ENCODE measurements at places on chromosomes 13 and 19.

DNA sequence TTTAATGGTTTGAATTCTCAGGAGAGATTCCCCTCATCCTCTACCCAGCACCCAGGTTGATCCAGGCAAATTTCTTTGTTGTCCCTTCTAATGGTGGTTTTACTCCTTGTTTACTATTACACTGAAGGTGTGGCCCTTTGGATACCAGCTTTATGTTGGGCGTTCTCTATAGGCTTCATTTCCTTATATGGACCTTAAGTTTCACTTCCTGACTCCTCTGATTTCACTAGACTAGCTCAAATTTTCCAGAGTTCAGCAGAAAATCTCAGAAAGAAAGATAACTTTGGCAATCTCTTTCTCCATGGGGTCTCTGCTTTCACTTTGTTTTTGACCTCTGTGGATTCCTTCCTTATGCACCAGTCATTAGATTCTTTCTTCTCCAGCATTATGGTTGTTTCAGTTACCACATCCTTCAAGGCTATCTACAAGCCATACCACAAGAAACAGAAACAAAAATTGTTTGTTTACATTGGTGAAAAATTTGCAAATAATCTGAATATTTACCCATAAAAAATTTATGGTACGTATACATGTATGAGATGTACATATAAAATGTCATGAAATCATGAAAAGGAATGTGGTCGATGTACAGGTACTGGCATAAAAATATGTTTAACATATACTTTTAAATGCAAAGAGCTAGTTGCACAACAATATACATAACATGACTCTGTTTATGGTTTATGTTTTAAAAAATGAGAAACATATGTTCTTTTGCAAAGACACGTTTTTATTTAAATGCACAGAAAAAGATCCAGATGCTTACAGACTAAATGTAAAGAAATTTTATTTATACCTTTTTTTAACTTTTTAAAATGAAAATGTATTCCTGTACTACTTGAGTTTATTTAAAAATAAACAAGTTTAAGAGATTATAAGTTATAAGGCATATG, 212.6 kb downstream of the LACC1 start:
- no peak for DNase-seq

DNA sequence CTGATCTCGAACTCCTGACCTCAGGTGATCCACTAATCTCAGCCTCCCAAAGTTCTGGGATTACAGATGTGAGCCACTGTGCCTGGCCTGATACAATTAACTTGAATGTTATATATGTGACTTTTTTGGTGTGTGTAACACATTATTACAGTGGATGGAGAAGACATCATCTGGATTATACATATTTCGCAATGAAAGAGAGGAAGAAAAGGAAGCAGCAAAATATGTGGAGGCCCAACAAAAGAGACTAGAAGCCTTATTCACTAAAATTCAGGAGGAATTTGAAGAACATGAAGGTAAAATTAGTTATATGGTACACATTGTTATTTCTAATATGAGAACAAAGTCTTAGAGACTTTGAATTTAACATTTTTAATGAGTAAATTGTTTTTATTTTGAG, 55.5 kb downstream of the BRCA2 start:
- no peak for DNase-seq

GRCh38 chr13:114001331-114002008, 27.6 kb upstream of the C13orf46 start:
- no peak for DNase-seq

DNA sequence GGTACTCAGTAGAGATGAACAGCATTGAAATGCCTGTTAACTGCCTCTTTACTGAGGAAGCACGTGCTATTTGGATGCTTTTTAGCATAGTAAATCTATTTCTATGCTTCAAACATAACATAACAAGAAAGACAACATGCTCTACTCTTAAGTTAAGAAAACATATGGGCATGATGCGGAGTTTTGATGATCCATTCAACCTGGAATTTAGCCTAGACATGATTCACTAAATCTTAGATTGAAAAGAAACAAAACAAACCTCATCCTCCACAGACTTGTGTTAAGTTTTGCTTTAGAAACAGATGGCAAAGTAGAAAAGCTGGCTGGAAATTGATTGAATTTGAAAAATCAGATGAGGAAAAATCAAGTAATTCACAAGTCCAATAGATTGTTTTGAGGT, 593.8 kb downstream of the OLFM4 start:
- no peak for DNase-seq

DNA sequence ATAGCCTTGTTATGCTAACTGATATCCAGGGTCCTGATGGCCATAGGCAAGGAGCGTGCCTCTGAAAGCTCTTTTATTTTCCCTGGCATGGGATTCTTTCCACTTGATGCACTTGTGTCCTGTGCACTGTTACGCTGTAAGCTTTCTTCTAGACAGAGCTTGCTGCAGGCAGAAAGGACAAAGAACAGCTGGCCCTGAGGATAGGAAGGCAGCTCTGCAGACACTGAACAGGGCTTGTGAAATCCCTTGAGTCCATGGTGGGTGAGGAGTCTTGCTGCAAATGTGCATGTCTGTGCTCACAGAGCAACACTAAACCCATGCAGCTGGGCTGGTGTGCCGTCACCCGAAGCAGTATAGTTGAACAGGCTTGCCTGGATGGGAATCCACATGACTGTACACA, 126.6 kb downstream of the AKAP11 start:
- DNase-seq, result no peak

DNA sequence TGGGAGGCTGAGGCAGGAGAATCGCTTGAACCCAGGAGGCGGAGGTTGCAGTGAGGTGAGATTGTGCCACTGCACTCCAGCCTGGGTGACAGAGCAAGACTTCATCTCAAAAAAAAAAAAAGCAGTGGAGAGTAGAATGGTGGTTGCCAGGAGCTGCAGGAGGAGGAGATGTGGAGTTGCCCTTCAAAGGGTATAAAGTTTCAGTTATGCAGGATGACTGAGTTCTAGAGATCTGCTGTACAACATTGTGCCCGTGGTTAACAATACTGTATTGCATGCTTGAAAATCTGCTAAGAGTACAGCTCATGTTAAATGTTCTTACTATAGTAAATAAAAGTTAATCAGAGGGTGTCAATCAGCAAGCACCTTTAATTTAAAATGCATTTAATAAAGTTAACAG, 28.4 kb upstream of the LATS2 start:
- DNase-seq, result no peak

GRCh38 chr19:21498651-21499050, 6.8 kb upstream of the ZNF429 start:
- no peak for DNase-seq

DNA sequence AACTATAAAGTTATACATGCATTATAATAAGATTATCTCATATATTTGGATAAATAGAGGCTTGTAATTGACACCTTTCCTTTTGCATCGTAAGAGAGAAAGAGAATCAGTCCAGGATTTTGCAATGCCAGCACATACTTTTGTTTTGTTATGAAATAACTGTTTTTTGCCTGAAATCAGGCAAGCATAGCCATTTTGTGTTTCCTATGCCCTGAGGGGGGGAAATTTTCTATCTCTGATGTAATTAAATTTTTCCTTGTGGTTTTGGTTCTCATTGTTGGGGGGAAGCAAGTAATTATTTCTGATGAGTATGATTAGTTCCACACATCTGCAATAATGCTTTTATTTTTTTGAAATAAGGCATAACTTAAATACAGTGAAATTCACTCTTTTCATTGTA, 229.4 kb downstream of the NDFIP2 start:
- no peak for DNase-seq

- DNase-seq, result no peak
Observed at GRCh38 chr13:67792151-67792676, 562.1 kb upstream of the PCDH9 start.

GRCh38 chr13:20332361-20333096, 100.4 kb upstream of the GJB6 start:
- no peak for DNase-seq

GRCh38 chr19:1311543-1312091, 25.9 kb downstream of the EFNA2 start:
- no peak for DNase-seq

- DNase-seq, result no peak
Observed at GRCh38 chr19:3737487-3738205, 23.8 kb downstream of the APBA3 start.

DNA sequence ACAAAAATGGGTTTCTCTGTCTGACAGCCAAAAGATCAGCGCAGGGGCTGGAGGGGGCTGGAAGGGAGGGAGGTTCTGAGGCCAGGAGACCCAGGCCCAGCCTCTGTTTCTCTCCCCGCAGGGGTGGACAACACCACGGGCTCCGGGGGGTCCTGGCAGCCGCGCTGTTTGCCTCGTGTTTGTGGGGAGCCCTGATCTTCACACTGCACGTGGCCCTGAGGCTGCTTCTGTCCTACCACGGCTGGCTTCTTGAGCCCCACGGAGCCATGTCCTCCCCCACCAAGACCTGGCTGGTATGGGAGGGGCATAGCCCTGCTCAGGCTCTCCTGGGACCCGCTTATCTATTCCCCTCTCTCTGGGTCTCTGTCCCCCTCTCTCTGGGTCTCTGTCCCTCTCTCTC, 9.6 kb downstream of the CPT1C start:
- no peak for DNase-seq

- no peak for DNase-seq
Observed at GRCh38 chr13:114102521-114103288, 29.7 kb downstream of the RASA3 start.

- no peak for DNase-seq
Observed at GRCh38 chr13:70023516-70023915, 84.1 kb upstream of the ATXN8OS start.

GRCh38 chr13:114065926-114066774, 66.3 kb downstream of the RASA3 start:
- no peak for DNase-seq

DNA sequence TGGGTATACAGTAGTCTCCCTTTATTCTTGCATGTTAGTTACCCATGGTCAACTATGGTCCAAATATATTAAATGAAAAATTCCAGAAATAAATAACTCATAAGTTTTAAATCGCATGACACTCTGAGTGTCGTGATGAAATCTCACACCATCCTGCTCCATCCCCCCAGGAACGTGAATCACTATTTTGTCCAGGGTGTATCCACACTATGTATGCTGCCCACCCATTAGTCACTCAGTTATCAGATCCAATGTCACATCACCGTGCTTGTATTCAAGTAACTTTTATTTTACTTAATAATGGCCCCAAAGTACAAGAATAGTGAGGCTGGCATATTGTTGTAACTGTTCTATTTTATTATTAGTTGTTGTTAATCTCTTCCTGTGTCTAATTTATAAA, 115.8 kb upstream of the SERP2 start:
- DNase-seq, result no peak

- no peak for DNase-seq
Observed at GRCh38 chr19:14979476-14980255, at the start of gene SLC1A6. Gene SLC1A6 (minus strand): TSS chr19:14979864. CDS start chr19:14972910, 6,954 bp downstream.

GRCh38 chr13:100899720-100900316, 225.2 kb upstream of the TMTC4 start:
- no peak for DNase-seq

DNA sequence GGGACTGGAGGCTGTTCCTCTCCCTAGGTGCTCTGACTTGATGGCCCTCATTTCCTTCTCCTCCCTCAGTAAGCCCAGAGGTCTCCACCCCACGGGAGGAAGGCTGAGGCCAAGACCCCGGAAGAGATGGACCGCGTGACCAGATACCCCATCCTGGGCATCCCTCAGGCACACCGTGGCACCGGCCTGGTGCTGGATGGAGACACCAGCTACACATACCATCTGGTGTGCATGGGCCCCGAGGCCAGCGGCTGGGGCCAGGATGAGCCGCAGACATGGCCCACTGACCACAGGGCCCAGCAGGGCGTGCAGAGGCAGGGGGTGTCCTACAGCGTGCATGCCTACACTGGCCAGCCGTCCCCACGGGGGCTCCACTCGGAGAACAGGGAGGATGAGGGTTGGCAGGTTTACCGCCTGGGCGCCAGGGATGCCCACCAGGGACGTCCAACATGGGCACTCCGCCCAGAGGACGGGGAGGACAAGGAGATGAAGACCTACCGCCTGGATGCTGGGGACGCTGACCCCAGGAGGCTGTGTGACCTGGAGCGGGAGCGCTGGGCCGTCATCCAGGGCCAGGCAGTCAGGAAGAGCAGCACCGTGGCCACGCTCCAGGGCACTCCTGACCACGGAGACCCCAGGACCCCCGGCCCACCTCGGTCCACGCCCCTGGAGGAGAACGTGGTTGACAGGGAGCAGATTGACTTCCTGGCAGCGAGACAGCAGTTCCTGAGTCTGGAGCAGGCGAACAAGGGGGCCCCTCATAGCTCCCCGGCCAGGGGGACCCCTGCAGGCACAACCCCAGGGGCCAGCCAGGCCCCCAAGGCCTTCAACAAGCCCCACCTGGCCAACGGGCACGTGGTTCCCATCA, 6.1 kb downstream of the MISP start:
- no peak for DNase-seq

DNA sequence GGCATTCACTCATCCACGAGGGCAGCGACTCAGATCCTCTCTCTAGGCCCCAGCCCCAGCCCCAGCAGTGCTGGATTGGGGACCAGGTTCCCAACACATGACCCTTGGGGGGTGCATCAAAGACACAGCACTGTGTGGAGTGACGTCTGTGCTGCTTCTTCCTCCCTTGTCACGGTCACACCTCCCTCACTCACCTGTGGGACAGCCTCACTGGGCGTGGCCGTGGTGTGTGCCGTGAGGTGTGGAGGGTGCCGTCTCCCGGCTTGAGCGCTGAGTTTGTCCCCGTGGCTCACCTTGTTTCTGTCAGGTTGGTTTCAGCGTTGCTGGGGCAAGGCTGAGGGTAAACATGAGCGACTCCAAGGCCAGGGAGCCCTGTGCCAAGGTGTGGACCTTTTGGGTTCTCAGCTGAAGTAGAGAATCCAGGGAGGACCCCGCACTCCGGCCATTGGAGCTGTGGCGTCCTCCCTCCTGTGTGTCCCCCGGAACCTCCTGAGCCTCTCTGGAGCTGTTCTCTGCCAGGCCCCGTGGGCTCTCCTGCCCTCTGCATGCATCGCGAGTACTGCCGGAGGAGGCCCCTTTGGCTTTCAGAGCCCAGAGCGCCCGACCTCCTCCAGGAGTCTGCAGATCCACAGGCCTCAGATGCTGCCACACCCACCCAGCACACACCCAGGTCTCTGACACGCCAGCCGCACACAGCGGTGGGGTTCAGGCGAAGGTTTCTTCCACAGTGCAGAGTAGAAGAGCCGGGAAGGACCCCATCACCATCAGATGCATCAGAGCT, 33.6 kb downstream of the CSNK1G2 start:
- DNase-seq, result no peak

GRCh38 chr19:33395561-33396550, 22.3 kb downstream of the CEBPG start:
- no peak for DNase-seq

DNA sequence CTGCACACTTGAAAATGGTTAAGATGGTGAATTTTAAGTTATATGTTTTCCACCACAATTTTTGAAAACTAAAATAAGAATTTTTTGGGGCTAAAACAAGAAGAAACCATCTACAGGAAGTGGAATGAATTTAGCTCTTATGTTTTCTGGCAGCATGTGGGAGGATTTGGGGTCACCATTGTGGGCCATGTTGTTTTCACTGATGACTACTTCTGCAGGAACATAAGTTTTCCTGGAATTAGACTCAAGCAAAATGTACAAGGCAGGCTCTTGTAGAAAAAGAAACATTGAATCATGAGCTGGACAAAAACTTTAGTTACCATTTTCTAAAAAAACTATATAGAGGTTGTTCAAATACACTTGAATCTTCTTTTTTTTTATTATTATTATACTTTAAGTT, 125.3 kb upstream of the C1QTNF9B start:
- no peak for DNase-seq

GRCh38 chr13:109592770-109593169, 193.6 kb downstream of the IRS2 start:
- no peak for DNase-seq
